ENCODE measurements at places on chromosomes 3 and 15. TPM values are rescaled to one million over a fixed set of nuclear protein-coding genes. Genes with fewer than 3 reads are reported as not detected.

- no peak for DNase-seq
Measured at GRCh38 chr15:82846621-82847020, 37.2 kb downstream of the WHAMM start.

SYNPR gene
- total RNA-seq = 0.24 TPM

- no peak for DNase-seq
Measured at GRCh38 chr3:178741020-178741419, 204.8 kb downstream of the KCNMB2 start.

- peak; percentile 65 for DNase-seq
Measured at GRCh38 chr3:196684548-196685407, 27.3 kb downstream of the CEP19 start.

DNA sequence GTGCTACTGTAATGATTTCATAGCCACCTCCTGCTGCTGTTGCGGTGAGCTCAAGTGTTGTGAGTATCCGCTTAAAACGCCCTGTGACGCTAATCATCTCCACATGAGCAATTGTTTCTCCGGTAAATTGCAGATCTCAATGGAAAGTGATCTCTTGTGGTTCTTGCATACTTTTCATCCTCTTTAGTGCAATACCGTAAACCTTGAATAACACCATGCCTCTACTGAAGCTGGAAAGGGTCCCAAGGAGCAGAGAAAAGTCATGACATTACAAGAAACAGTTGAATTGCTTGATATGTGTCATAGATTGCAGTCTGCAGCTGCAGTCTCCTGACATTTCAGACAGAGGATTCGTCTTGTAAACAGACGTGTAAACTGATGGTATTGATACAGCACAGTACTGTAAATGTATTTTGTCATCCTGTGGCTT, 6.0 kb upstream of the CEMIP start:
- no peak for DNase-seq

DNA sequence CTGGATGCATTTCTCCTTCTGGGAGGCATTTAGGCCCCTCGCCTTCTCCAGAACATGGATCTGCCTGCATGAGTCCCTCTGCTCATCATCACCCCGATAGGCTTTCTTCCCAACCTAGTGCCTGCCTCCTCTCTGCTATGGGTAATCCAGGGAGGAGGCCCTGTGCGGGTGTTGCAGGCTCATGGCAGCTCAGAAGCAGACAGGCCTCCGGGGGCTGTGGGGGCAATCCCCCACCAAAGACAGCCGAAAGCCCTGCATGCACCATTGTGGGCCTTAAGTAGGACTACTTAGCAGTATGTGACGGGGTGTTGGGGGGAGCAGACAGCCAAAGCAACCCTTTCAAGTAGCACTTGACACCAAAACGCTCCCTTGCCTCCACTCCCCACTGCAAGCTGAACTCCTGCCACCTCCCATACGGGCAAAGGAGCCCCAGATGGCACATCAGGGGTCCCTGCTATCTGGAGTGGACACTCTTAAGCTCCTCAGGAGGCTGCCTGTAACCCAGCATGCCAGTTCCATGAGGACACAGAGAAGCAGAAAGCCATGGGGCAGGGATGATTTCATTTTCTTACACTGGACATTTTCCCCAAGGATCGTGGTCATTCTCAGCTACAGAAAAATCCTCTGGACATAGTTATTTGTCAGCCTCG, 98.8 kb upstream of the HACD2 start:
- DNase-seq = no peak

DNA sequence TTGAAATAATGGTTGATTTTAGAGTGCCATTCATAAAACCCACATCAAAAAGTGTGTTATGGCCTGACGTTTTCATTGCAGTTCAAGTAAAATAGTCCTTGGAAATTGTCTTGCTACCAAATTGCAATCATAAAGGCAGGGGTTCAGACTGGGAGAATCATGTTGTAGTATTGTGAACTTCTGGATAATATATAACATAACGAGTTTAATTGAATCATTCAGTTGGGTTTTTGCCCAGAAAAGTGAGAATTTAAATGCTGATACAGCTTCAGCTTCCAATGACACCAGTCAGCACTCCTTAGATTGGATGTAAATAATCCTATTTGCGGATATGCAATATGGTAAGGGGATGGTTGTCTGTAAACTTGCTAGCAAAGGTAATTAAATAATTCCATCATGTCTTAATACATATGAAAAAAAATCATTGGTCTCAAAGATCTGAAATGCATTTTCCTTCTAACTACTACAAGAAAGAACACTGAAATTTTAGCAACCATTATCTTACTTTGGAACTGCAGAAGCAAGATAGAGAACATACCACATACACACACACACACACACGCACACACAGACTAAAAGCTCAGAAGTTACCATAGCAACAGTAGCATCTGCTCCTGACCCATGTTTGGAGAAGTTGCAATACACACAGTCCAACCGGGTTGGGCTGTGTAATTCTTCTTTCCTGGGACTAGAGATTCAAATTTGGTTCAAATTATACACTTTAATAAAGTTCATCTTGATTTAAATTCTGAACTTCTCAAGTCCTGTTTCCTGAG, 686.2 kb upstream of the NR2F2 start:
- no peak for DNase-seq

DNA sequence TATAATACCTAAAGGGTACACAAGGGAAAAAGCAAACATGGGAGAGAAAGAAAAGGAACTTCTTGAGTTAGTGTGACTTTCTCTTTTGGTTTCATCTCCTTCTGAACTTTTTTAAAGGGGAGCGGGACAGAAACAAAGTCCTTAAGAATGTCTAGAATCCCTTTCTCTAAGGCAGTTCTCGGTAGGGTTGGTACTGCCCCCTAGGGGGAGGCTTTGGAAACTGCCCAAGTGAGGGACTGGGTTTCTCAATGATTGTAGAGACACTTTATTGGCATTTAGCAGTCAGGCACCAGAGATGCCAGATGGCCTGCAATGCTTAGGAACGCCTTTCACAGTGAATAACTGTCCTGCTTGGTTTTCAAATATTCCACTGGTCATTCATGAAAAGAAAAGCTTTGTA, 172.7 kb downstream of the WDR72 start:
- peak; percentile 30 for DNase-seq

GRCh38 chr3:73324203-73325155, 263.0 kb downstream of the EBLN2 start:
- DNase-seq = no peak

DNA sequence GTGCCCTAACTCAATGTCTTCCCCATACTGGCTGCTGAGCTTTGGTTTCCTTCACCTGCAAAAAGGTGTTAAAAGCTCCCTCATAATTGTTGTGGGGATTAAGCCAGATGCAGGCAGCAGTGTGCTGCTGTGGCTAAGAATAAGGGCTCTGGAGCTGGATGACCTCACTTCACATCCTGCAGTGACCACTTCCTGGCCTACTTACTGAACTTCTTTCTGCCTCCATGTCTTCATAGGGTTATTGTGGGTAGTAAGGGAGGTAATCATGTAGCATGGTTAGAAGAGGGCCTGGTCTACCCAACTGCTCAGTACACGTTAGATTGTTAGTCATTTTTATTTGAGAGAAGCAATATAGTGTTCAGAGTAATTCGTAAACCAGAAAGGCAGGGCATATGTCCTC, 18.4 kb downstream of the GYG1 start:
- DNase-seq = no peak

DNA sequence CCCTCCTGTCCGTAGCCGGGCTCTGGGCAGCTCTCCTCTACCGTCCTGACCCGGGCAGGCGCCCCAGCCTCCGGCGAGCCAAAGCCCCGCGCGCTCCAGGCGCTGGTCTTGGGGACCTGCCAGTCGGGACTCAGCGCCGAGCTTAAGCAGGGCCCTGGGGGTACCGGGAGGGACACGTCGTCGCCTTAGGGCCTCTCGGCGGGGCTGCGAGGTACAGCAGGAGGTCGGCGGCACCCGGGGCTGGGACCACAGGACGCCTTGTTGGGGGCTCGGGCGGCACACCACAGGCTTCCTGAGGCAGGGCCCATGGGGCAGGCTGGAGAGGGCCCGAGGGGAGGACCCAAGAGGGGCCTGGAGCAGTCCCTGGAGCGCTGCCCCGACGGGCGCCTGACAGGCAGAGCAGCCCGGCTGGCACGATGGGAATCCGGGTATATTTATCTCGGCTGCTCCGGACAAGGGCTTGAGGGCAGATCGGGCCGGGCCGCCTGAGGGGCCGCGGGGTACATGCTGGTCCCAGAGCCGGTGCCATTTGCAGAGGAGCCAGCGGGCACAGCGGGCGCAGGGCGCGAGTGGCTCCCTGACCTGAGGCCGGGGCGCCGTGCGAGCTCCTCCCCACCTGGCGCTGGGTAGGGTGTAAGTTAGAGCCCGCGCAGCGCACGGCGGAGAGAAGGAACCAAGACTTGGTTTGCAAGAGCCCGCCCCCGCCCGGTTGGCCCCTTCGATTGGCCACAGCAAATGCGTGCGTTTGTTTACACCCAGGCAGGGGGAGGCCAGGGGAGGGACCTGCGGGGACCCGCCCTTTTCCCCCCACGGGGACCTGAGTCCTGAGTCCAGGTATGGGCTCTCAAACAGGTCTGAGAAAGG, 574 bp downstream of the SLC38A3 start:
- peak; percentile 95 for DNase-seq

- DNase-seq = no peak
Measured at GRCh38 chr3:23650371-23651140, 155.2 kb upstream of the UBE2E1 start.

GPR87 gene
- total RNA-seq = not detected

KBTBD13 gene
- total RNA-seq = 0.17 TPM

UTS2B gene
- total RNA-seq = 0.28 TPM

- DNase-seq = no peak
Measured at GRCh38 chr3:114476511-114476910, 182.7 kb downstream of the TIGIT start.

RASGRF1 gene
- total RNA-seq = 0.14 TPM

DNA sequence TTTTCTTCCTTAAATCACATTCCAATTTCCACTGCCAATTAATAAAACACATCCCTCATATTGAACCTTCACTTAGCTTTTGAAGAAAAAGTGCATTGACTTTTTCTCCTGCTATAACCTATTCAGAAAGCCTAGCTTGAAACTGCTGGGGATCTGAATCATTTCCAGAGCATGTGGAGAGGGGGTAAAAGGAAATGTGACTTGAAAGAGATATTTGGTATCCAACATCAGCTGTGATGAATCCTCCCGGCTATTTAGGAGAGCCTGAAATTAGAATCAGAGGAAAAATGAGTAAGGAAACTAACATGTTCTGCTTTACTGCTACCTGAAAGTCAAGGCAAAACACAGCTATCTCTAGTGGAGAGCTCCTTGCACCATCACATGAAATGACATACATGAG, 2.6 kb upstream of the GNB5 start:
- DNase-seq = no peak

CCK gene
- total RNA-seq = not detected

- DNase-seq = no peak
Measured at GRCh38 chr3:126464997-126465396, 10.7 kb downstream of the ZXDC start.

- DNase-seq = no peak
Measured at GRCh38 chr3:10457560-10457959, 47.8 kb downstream of the ATP2B2 start.

GRCh38 chr15:67897646-67898339, 57.9 kb upstream of the RNU6-1 start:
- no peak for DNase-seq

DNA sequence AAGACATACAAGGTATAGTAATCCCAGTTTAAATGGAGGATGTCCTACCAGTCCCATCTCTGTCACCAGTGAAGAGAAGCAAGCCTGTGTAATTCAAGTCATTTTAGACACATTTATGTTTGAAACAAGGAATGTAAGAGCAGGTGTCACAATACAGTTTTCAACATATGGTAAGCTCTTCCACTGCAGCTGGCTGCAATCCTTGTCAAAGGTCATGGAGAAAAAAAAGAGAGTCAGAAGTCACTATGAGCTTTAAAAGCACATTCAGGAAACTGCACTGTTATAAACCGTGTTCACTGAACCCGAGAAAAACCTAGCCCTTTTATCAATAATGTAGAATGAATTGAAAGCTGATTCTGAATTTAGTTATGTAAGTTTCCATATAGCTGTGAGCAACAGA, 206.4 kb downstream of the NAALADL2 start:
- DNase-seq = no peak

TM4SF18 gene
- total RNA-seq = 2.6 TPM

DNA sequence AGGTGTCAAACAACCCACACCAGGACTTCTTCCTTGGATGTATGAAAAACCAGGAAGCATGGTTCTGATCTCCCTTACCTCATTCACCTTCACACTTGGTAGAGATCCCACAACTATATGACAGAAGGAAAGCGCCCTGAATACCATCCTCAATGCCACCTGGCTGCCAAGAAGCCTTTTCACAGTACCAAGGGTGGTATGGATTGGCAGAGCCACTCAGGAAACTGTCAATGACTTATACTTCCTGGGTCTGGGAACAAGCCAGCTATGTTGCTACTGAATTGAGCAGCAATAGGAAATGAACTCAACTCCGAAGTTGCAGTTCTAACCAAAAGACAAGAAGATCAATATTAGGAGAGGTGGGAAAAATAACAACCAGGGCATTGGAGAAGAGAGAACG, 72.5 kb upstream of the PSMD6 start:
- no peak for DNase-seq

DNA sequence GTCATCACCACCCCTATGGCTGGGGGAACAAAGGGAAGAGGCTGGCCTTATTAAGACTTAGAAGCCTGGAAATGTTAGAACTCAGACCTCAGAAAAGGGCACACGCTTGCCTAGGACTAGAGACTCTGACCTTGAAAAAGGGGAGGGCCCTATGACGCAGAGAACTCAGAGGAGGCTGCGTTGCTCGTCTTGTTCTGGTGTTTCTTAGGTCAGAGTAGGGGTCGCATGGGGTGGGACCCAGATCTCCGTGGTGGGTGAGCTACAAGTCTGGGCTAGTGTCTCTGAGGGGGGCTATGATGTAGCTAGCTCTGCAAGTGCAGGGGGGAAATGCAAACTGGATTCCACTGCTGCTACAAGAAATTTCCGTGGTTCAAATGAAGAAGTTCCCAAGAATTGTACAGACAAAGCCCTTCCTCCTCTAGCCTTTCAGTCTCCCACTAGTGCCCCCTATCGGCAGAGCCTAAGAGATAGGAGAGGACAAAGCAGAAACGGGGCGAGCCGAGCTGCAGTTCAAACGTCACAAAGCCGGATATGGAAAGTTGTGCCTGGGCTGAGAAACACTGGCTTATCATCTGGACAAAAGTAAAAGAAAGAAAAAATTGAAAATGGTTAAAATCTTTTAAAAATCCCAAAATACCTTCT, 392.9 kb upstream of the ROBO2 start:
- peak; percentile 16 for DNase-seq

DNA sequence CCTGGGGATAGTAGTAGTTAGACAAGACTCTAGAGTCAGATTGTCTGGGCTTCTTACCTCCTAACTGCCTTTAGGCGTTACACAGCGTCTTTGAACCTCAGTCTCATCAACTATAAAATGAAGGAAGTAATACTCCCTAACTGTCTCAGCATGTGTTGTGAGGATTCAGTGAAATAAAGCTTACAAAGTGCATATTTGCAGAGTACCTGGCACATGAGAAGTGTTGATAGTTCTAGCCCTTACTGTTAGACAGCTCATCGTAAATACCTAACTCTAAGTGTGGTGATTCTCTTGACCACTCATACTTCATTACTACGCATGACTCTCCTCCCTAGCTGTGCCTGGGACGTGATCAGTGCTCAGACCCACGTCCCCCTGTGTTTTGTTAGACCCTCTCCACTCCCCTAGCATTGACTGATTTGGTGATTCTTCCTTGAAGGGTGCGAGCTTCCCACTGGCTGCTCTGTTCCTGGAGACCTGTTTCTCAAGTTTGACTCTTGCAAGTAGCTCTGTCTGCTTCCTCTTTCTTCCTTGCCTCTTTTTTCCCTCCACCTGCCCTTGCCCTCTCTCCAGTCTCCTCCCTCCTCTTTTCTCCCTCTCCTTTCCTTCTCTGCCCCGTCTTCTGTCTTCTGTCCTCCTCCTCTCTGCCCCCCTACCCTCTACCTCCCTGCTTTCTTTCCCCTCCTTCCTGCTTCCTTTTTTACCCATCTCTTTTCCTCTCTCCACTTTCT, 124.2 kb downstream of the SLC25A26 start:
- no peak for DNase-seq

STRIT1 gene
- total RNA-seq = not detected

SCAMP5 gene
- 23.0 TPM for total RNA-seq

Measured in H7 (cell line).